ENCODE measurements at places on chromosomes 6 and 20.

GRCh38 chr6:110951986-110952794 is 6.3 kb upstream of the GTF3C6 start:
- no peak for DNase-seq

GRCh38 chr6:161228921-161229591 is 44.8 kb downstream of the AGPAT4 start:
- DNase-seq, result no peak

GRCh38 chr6:8229915-8230756 is 127.8 kb upstream of the EEF1E1 start:
- DNase-seq, result no peak

DNA sequence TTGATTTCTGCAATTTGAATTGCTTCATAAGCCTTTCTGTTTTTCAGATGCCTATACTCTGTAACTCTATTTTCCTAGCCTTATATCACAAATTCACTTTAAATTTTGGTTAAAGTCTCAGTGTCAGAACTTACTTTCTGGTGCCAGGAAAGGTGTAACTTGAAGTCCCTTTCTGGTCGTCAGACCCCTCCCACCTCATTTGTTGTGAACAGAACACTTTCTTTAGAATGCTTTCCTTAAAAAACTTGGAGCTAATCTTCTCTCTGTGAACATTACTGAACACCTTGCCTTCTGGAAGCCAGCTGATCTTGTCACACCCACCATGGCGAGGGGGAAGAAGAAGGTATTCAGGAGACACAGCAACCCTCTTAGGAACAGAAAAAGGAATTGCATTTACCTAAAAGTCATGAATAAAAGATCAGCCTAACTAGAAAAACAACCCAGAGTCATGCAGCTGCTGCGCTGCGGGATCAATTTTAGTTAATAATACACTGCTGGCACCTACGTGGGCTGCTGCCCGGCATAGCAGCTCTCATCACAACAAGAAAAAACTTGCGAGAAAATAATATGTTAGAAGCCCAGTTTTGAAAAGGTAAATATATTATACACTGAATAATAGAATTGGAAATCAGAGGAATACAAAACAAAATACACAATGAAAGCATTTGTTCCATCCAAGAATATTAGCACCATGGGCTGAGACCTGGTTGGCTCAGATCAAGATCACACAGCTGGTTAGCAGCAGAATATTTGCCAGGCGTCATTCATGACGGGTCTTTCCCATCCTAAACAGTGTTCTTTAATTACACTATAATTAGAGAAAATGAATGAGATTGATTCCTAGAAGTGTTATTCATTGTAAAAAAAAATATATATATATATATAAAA is 5.8 kb upstream of the FAM217A start:
- DNase-seq, result no peak

DNA sequence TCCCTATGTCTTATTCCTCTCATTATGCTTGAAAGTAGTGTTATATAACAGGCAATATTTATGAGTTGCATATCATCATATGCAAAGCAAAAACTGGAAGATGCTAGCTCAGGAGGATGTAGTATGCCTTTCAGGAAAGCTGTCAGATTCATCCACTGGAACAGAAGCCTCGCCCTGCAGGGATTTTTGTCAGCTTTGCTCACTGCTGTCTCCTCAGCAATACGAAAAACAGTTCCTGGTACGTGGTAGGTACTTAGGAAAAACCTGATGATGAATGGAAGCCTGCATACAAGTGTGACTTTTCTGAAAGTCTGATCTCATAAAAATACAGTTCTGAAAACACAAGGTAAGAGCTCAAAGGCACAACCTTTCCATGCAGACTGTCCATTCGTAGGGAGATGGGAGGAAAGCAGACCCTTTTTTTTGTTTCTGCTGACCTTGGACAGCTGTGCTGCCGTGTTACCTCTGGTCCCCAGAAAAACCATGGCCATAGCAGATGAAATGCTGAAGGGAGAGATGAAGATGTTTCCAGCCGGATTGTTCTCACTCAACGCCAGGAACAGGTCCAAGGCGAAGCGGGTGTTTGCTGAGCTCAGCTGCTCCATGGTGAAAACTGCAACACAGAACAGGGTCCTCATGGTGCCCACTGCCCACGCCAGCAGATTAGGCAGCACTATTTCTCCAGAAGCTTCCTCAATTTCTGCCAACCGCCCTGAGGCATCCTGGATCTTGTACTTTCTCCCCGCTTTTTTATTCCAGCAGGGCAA is 1.5 kb downstream of the SERPINB1 start:
- no peak for DNase-seq

- no peak for DNase-seq
These were observed 46.9 kb upstream of the DACT2 start for GRCh38 chr6:168366473-168366872.

- no peak for DNase-seq
These were observed 64.8 kb upstream of the KIF25 start for GRCh38 chr6:167932468-167933276.

DNA sequence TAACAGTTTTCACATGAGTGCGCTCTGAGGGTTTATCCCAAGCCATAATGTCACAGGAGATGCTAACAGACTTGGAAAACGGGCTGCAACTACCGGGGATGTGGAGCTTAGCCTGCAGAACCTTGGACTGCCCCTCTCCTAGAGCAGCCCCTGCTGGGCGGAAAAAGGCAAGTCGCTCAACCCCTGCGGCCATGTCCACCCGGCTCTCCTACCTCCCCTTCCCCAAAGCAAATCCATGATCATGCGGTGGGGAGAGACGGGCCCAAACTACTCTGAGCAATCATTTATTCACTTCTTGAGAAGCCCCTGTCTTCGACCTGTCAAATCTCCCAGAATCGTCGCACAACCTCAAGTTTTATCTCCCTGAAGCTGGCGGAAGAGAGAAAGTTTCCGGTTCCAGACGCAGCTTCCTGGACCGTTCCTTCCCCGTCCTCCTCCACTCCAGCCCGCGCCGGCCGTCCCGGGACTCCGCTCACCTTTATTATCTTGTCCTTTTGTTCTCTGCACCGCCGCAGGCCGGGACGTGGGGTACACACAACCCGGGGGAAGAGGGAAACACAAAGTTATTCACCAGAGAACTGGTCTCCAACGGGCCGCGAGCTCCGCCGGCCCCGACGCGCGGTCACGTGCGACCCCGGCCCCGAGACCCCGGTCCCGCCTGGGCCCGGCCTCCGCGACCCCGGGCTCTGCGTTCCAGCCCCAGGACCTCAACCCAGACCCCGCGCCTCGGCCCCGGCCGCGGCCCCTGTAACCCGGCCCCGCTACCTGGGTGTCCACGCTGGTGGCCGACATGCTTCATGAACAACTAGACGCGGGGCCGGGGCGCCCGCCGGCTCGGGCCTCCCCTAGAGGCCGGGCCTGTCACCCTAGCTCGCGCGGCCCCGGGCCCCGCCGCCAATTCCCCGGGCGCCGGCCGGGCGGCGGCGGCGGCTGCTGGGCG is 560 bp downstream of the YTHDF1 start:
- no peak for DNase-seq

GRCh38 chr6:54020334-54020733 is 90.9 kb upstream of the MLIP start:
- DNase-seq, result no peak

- DNase-seq, result no peak
These were observed 28.6 kb downstream of the NOL4L start for GRCh38 chr20:32556312-32557184.

DNA sequence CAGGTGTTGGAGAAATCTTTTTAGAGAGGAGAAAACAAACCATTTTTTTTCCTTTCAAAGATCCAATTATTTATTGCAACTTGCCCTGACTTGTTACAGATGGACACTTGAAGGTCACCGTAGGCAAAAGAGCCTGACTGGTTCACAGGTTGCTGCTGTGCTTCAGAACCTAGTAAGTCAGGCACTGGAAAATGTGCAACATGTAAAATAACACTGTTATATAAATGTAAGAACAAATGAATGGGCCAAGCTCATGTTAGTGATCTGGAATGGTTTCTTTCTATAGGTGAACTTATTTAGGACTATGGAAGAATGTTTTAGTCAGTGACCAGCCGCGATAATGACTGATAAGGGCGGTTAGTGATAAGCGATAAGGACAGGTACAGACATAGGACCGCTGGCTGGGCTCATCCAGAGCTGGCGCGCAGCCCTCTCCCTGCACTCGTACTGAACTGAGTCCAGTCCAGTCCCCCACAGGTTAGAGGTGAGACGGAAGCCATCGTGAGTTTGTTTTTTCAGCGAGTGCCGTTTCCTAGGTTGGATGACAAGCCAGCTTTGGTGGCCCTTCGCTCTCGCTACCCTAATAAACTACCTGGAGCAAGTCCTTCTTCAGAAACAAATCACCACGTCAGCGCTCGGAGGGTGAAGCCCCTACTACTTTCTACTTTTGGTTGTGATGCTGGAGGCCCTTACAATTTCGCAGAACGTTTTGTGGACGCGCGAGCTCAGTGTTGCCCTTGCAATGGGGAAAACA is 94.4 kb upstream of the PRDM1 start:
- peak; percentile 64 for DNase-seq

DNA sequence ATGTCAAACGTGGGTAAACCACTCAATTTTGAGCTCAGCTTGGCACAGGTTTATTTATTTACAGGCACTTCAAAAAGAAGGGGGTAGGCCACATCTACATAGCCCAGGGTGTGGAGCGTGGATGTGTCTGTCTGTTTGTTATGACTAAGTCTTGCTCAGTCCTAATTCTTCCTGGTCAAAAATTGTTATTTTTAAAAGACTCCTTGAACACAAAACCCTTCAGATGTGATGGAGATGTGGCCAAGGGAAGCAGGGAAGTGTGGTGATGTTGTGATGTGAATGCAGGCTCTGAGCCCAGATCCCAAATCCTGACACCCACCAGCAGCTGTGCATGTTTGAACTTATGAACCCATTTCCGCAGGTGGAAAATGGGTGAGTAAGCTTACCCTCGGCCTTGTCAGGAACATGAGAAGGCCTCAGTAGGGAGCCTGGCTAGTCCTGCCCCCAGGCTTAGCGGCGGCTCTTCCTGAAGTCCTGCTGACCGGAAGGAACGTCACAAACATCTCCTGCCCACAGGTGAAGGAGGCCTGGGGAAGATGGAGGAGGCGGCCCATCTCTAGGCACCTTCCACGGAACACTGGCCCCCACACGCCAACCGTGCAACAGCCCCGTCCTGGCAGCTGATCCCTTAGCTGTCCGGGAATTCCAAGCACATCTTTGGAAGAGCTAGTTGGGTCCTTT is 119.7 kb downstream of the MYLK4 start:
- DNase-seq, result no peak

- no peak for DNase-seq
These were observed 42.9 kb downstream of the UQCC1 start for GRCh38 chr20:35368666-35369423.

- no peak for DNase-seq
These were observed 586 bp upstream of the NUP153 start for GRCh38 chr6:17707371-17707651.

DNA sequence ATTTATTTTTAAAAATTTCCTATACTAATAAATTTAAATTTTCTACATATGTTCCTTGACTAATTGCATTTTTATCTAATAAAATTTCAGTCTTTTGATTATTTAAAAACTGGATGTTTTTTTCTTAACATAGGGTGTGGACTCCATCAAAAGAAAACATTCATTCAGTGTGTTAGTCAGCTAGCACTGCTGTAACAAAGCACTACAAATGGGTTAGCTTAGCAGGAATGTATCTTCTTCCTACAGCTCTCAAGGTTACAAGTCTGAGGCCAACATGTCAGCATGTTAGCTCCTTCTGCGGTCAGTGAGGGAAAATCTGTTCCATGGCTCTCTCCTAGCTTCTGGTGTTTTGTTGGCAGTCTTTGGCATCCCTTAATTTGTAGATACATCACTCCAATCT is 32.5 kb downstream of the FRK start:
- DNase-seq, result no peak

DNA sequence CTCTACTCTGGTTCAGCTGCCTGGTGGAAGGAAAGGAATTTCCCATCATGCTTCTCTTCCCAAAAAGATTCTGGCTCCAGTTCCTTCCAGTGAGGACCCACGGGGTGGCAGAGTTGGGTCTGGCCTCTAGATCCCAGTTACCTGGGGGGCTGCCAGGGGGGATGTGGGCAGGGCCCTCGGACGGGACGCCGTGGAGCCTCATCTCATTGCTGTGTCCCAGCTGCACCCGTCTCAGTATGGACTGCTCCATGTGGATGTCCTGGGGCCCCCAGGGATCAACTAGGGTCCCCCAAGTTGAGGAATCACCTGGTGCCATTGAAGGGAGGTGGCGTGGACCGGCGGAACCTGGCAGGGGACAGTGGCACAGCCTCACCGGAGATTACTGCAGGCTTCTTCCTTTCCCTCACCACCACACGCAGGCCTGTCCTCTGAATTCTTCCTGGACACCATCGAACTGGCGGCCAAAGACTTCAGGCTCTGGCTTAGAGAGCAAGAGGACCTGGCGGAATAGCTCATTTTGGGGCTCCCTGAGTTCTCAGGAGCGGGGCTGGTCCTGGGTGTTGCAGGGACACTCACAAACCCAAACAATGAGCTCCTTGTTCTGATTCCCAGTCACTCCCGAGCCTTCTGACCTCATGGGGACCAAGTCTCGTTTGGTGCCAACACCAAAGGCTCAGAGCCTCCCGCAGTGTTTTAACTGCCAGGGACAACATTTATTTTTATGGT is 8.5 kb downstream of the ZBP1 start:
- DNase-seq, result no peak

DNA sequence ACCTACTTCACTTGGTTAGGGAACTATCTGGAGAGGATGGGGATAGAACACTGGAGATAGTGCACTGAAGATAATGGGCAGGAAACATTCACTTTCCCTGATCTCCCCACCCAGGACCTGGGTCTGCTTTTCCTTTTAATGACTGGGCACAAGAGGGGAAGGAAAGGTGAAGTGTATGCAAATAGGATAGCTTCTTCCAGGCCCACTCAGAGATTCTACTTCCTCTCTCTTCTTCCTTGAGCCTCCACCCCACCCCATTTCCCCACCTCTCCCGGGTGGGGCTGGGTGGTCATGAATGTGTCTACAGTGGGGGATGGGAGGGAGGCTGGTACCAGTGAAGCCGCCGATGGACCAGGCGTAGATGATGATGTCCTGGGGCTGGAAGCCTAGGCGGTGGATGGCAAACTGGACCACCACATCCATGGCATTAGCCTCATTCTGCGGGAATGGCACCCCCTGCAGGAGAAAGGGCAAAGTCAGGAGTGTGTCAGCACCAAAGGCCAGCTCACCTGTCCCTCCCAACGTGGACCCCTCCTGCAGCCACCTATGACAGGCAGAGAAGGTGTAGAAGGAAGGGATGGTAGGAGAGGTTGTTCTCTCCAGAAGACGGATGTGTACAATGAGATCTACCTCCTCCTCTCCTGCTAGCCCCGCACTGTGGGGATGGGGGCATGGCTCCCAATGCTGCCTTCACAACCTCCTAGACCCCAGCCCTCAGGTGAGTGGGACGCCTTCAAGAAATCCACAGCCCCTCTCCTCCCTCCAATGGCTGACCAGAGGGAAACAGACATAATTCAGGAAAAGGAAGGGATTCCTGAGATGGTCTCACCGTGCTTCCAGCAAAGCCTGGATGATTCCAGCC is 8.6 kb upstream of the LY6G5C start:
- no peak for DNase-seq

GRCh38 chr6:129786548-129786947 is 74.6 kb downstream of the TMEM244 start:
- DNase-seq, result no peak
